ENCODE measurements at places on chromosomes 4 and X.

DNA sequence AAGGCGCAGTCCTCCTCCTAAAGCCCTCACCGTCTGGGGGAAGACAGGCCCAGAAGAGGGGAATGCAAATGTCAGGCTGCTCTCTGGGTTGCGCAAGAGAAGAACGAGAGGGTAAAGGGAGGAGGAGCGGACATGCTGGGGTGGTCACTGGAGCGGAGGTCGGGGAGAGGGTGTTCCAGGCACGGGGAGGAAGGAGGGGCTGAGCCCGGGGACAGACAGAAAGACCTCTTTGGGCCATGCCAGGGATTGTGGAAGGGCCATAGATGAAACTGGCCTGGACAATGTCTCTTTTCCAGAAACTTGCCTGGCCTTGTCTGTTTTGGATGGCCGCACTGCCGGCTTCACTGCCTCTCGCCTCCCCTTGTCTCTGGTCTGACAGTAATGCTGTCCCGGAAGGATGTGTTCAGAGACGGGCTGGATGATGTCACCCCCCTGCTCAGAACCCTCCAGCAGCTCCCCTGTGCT, 121.0 kb downstream of the SORCS2 start:
- no peak for DNase-seq

DNA sequence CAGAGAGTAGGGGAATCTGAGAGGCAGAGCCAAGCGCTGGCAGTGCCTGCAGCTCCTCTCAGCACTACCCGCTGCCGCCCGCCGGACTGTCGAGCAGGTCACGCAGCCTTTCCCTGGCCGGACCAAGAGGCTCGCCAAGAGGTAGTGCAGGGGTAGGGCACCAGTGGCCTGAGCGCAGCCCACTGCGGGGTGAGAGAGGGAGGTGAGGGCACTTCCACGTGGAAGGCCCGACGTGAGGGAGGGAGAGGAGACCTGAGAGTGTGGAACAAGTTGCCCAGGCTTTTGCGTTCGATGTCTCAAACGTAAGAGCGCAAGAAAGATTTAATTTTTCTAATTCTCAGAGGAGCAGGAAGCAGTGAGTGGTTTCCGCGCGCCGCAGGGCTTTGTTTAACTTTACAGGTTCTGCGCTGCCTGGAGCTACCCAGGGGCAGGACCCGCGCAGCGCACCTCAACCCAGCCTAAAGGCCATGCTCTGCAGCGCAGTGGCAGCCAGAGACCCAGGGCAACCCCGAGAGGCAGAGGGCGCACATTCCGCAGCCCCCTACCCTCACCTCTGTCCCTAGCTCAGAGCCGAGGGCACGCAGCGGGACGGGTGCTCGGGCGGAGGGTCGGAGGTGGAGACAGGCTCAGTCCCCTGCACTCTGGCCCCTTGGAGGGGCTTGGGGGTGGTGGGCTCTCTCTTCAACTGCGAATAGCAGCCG, 14.9 kb downstream of the ARHGAP36 start:
- no peak for DNase-seq

- no peak for DNase-seq
Measured at GRCh38 chrX:88883200-88883599, 136.2 kb downstream of the CPXCR1 start.

- DNase-seq = no peak
Measured at GRCh38 chr4:84672177-84672576, 89.2 kb downstream of the CDS1 start.

GRCh38 chr4:138573246-138573645, 331.1 kb upstream of the SLC7A11 start:
- no peak for DNase-seq

DNA sequence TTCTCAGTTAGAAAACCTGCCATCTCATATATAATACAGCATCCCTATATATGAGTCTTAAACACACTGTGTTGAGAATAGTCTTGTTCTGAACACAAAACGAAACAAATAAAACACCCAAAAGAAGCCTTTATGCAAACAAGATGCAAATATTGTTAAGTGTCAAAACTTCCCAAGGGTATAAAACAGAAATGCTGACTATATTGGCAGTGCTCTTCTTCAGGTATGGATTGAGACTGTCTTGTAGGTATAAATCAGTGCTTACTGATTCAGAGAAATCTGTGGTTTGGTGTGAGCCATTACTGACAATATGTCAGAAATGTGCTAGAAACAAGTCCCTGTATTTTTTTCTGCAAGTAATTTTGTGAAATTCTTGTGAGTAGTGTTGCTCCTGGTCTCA, 82.8 kb upstream of the CTSO start:
- no peak for DNase-seq

Data from lower leg skin (tissue), 4 donors.